Hematopoietic multipotent progenitor cell treated with erythropoietin and hydrocortisone succinate and interleukin-3 and kit ligand, for 6 days (in vitro differentiated cells): ENCODE measurements at places on chromosomes 12 and 14.

GRCh38 chr12:60195483-60195882, 599.7 kb downstream of the SLC16A7 start:
- no peak for DNase-seq

DNA sequence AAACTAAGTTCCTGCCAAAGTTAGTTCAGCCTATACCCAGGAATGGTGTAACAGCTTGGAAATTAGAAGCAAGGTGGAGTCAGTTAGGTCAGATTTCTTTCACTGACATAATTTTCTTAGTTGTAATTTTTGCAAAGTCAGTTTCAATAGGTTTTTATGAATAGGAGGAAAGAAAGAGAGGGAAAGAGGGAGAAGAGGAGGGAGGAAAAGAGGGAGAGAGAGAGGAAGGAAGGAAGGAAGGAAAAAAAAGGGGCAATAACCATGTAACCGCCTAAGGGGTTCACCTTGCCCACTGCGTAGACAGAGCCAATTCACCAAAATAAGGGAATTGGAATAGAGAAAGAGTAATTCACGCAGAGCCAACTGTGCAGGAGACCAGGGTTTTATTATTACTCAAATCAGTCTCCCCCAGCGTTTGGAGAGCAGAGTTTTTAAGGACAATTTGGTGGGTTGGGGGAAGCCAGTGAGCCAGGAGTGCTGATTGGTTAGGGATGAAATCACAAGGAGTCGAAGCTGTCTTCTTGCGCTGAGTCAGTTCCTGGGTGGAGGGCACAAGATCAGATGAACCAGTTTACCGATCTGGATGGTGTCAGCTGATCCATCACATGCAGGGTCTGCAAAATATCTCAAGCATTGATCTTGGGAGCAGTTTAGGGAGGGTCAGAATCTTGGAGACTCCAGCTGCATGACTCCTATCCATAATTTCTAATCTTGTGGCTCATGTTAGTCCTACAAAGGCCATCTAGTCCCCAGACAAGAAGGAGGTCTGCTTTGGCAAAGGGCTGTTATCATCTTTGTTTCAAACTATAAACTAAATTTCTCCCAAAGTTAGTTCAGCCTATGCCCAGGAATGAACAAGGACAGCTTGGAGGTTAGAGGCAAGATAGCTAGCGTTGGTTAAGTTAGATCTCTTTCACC, 126.0 kb upstream of the AMIGO2 start:
- DNase-seq, result peak; percentile 69

DNA sequence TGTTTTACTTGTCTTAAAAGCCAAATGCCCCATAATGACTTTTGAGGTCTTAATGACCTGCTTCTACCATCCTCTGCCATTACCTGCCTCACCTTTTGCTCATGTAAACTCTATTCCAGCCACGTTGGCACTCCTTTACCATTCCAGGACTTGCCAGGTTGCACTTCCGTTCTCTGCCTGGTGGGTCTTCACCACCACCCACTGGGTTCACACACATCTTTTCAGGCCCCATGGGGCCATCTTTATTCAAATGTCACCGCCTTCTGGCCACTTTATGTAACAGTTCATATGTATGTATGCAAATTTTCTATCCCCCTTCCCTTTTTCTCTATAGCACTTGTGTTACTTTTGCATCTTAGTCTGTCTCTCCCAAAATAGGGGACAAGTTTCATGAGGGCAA, 57.7 kb downstream of the ATP2A2 start:
- peak; percentile 32 for DNase-seq

DNA sequence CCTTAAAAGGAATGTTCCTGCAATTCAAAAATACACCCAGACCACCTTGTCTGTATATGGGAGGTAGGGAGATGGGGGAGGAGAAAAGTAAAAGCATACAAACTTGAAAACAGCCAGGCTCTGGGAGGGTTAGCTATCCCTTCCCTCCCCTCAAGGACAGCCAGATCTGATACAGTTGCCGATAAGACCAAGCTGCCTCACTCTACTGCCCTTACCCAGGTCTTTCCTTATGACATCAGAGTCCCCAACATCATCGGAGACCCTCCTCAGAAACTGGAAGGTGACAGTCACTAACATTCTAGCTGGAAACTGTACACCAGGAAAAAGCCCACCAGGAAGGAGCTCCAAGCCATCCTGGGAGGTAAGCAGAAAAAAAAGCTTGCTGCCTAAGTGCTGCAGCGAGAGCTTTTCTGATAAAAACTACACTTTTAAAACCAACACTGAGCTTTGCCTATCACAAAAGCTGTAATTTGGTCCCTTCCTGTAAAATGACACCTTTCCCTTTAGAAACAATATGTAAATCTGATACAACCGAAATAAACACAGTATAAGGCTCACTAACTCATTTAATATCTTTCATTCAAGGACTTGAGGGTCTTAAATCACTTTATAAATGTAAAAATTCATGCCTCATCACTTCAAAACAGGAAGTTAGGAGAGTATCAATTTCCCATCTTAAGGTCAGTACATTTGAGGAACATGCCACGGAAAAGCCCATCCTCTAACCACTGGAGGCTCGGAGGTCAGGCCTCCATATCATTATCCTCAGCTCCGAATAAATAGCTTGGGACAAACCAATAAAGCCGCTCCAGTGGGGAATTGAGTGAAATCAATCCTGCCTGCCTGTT, 20.4 kb upstream of the PLEKHH1 start:
- DNase-seq, result no peak

DNA sequence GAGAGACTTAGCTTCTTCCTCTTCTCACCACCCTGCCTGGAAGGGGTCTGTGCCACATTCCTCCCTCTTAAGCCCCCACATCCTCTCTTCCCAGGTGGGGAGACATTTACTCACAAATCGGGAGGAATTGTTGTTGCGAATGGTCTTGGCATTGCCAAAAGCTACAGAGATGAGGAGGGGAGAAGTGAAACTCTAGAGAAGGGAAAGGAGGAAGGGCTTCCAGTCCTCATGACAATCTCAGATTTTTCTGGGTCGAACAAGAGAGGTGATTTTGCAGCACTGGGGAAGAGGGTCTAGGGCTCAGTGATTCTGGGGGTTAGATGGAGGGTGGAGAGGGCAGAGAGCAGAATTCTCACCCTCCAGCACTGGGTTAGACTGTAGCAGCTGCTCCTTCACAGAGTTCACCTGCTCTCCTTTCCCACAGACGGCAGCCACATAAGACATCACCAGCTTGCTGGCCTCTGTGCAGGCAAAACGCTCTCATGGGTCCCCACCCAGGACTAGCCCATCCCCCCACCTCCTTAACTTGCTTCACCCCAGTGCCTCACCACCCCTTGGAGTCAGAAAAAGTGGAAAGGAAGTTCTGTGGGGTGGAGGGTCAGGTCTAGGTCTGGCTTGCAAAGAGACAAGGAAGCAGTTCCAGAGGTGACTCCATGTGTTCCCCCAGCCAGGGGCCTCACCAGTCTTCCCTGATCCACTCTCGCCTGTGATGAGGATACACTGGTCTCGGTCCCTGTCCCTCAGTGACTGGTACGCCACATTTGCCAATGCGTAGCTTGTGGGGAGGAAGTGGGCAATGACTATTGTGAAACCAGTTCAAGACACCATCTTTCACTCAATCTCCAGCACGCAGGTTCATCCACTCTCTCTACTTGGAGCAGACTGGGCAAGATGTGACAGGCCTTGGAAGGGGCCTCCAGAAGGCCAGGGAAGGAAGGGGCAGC, 2.7 kb downstream of the MYO1A start:
- DNase-seq, result peak; percentile 68

- no peak for DNase-seq
Measured at GRCh38 chr14:105885561-105886320, 359.4 kb downstream of the TMEM121 start.

- no peak for DNase-seq
Measured at GRCh38 chr12:117919479-117919878, 49.3 kb downstream of the KSR2 start.

- DNase-seq, result peak; percentile 32
Measured at GRCh38 chr12:24780697-24781368, 168.1 kb downstream of the BCAT1 start.

GRCh38 chr12:93469386-93469785, 2.1 kb downstream of the MRPL42 start:
- no peak for DNase-seq

- no peak for DNase-seq
Measured at GRCh38 chr12:52604859-52605258, 3.6 kb upstream of the KRT72 start.

- no peak for DNase-seq
Measured at GRCh38 chr12:24664161-24664880, 284.6 kb downstream of the BCAT1 start.

DNA sequence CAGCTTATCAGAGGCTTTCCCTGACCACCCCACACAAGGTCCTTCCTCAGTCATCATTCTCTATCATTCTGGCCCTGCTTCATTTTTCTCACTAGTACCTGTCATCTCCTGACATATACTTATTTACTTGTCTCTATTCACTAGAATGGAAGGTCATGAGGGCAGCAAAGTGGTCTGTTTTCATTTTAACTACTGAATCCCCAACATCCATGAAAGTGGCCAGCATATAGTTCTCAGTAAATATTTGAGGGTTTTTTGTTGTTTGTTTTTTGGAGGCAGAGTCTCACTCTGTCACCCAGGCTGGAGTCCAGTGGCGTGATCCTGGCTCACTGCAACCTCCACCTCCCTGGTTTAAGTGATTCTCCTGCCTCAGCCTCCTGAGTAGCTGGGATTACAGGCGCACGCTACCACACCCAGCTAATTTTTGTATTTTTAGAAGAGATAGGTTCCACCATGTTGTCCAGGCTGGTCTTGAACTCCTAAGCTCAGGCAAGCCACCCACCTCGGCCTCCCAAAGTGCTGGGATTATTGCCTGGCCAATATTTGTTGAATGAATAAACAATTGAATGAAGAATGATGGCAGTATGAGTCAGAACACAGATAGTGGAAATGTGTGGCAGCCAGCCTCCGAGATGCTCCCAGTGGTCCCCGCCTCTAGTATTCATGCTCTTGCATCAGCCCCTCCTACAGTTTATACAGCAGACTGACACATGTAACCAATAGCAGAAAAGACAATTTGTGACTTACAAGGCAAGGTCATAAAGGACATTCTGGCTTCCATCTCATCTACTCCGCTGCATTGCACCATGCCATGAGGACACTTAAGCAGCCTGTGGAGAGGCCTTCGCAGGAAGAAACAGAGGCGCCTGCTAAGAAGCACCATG, 7.0 kb upstream of the ANO6 start:
- no peak for DNase-seq

DNA sequence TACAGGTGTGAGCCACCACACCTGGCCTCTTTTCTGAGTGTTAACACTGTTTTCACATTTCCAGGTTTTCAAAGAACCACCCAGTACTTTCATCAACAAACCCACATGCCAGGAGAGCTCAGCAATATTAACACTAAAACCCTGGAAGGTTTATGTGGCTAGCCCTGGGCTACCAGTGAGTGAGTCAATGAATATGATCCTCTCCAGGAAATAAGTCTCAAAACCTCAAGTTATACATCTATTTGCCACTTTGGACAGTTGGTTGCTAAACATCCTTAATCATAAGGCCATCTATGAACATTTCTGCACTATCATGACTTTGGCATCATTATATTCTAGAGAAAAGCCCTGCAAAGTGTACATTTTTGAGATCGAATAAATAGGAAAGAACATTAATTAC, 6.3 kb upstream of the CDKL1 start:
- no peak for DNase-seq

DNA sequence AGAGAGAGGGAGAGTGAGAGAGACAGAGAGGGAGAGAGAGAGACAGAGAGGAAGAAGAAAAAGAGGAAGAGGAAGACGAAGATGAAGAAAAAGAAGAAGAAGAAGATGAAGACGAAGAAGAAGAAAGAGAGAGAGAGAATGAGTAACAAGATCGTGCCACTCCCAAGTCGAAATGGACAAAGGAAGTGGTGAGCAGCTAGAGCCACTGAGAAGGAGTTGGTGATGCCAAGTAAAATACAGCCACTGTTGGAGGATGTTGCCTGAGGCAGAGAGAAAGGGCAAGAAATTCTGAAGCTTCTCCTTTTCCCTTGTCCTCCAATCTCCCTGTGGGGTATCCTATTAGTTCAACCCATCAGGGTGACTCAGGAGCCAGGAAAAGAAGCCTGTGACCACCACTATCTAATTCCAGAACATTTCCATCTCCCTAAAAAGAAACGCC, 12.5 kb upstream of the ANAPC5 start:
- DNase-seq, result no peak
